ENCODE measurements at places on chromosomes 5 and 9.

- DNase-seq = no peak
Observed at GRCh38 chr5:172403189-172403796, 51.0 kb downstream of the SH3PXD2B start.

GRCh38 chr9:6123416-6123815 lies 92.2 kb upstream of the IL33 start:
- DNase-seq = peak; percentile 83

- no peak for DNase-seq
Observed at GRCh38 chr5:4230786-4231641, 635.4 kb downstream of the IRX1 start.

DNA sequence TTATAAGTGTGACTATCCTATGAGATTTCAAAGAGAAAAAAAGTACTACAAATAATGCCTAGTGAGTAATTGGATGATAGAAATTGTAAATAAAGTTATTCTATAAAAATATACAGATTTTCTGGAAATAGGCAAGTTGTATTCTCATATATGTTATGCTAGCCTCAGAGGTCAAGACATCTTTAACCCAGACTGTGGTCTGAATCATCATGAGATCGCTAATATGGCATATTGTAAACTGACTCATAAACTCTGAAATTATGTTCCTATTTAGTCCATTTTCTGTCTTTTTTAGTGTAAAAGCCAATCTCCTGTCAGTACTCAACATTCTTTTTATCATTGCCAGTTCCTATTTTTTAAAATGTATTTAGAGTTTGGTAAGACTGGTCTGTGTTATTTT lies 14.2 kb downstream of the LOX start:
- no peak for DNase-seq

DNA sequence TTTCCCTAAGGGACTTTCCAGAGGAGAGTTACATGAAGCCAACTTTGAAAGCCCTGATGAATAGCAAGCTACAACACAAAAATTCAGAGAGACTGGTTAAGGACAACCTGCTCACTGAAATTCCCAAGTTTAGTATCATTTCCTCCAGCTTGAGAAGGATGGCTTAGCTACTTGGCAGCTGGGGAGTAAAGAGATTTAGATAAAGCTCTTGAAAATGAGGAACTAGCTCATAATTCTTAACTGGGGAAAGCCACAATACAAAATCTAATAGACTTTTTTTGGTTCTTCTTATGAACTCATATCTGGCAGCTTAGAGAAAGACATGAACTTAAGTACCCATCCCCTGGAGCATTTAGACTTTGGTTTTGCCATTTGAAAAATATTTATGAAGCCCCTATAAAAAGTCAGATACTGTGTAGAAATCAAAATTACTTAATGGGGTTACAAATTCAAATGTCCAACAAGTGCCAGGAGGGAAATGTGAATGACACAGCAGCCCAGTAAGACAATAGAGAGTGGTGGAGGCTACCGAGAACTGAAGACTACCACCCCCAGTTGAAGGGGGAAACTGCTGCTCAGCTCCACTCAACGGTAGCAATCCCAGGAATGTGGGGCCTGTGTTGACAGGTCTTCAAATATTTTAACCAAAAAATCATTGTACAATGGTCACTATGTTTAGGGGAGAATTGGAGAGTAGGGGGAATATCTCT lies 79.4 kb upstream of the ADRB2 start:
- DNase-seq = no peak
